Neuronal stem cell (in vitro differentiated cells): ENCODE measurements at places on chromosomes 5 and 9.

GRCh38 chr5:64487283-64487682 is 18.5 kb upstream of the RGS7BP start:
- no peak for DNase-seq

GRCh38 chr9:133955821-133956411 is 36.2 kb downstream of the VAV2 start:
- DNase-seq, result peak; percentile 47

DNA sequence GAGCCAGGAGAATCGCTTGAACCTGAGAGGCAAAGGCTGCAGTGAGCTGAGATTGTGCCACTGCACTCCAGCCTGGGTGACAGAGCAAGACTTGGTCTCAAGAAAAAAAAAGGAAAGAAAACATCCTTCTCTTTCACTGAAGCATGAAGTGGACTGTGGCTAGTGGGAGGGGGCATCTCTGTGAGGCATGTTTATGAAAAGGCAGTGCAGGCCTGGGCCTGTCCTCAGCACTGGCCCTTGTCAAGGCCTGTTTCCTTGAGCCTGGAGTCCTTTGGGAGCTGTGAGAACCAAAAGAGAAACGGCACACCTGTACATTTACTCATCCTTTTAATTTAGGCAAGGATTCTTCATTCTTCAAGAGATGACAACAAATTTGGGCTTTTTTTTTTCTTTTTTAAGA is 18.3 kb upstream of the FUBP3 start:
- no peak for DNase-seq

DNA sequence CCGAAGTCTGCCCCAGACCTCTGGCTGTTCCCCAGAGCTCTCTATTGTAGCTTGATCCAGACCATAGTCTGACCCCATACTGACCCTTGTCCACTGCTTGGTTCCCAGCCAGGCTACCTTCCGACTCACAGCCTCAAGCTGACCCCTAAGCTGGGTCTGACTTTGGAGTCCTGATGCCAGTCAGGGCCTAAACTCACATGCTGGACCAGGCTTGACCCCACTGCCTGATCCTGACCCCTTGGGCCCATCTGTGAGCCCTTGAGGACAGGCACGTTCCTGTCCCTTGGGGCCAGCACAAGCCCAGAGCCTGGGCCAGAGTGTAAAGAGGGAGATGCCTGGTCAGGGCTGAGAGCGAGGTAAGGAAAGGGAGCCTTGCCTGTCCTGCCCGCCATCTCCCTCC is 32.7 kb upstream of the ENHO start:
- no peak for DNase-seq

- DNase-seq, result no peak
Measured at GRCh38 chr5:164649266-164649665, 1143.8 kb downstream of the MAT2B start.

DNA sequence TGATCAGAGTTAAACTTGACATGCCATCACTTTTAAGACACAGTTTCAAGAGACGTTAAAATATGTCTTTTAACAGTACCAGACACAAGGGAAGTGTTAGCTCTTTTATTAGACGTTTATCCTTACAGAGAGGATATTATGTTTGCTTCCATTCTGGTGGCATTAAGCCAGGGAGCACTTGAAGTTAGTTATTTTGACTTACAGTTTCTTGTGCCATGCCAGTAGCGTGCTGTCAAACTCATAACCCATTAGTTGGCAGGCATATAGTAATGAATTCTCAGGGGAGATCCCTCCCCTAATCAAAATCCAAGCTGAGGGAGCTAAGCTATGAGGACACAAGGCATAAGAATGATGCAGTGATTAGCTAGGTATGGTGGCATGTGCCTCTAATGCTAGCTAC is 66.5 kb downstream of the RPS6 start:
- no peak for DNase-seq

DNA sequence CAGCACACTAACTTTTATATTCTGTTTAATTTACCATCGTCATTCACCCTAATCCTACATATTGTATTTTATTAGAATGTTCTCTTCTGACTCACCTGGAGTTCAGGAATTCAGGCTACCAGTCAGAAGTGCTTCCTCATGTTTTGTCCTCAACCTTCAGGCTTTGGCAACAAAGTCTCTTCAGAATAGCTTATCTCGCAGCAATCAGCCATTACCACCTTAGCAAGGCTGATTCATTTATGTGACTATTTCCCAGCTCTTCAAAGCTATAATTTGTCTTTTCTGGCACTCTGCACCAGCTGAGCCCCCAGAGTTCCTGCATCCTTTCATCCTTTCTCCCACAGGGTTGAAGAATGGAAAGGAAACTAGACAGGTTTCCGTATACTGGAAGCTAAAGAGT is 365.5 kb upstream of the CDH18 start:
- DNase-seq, result no peak

GRCh38 chr5:127320032-127320965 is 29.7 kb downstream of the MEGF10 start:
- DNase-seq, result no peak

DNA sequence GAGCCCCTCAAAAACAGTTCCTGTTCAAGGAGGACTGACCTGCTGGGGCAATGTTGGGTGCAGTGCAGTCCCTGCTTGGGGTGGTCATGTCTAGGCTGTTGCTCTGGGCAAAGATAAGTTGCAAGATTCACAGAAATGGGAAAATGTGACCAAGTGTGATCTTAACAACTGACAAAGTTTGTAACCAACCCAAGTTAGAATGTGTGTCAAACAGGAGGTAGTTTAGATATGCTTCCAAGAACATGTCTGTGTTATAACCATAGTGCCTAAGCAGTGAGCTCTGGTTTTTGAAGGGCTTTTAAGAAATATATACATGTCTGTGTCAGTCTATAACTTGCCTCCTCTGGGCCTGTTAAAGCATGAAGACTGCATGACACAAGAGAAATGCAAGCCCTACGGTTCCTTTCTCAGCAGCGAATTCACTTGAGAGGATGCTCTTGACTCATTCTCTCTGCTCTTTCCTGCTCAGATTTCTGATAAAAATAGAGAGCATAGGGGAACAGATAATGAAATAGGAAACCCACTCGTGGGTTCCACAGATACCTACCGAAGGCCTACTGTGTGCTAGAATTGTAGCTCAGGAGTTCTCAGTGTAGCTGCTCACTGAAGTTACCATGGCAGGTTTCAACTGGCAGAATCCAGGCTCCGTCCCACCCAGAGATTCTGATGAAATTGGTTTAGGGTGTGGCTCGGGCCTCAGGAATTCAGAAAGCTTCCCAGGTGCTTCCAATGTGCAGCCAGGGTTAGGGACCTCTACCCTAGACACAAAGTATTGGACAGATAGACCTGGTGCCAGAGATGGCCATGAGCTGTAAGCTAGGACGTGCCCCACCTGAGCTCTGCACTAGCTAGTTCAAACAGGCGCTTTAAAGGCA is 52.4 kb downstream of the ARHGEF37 start:
- no peak for DNase-seq

DNA sequence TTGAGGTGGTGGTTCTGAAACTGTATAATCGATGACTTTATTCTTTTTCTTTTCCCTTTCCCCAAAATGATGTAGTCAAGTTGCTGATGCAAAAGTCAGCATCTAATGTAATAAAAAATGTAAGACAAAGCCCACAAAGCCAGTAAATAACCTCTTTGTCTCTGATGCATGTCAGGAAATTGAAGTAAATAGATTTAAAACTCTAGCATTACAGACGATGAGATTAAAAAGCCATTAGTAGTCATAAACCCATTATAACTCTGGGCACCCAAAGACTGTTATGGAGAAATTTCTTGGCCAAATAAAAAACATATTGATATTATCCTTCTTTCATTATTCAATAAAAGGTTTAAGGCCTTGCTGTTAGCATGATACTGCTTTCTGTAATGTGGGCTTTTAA is 548.7 kb downstream of the TUSC1 start:
- DNase-seq, result no peak
